ENCODE measurements at places on chromosomes 12 and 14.

- no peak for DNase-seq
Observed at GRCh38 chr12:52667509-52667908, 12.7 kb downstream of the KRT1 start.

DNA sequence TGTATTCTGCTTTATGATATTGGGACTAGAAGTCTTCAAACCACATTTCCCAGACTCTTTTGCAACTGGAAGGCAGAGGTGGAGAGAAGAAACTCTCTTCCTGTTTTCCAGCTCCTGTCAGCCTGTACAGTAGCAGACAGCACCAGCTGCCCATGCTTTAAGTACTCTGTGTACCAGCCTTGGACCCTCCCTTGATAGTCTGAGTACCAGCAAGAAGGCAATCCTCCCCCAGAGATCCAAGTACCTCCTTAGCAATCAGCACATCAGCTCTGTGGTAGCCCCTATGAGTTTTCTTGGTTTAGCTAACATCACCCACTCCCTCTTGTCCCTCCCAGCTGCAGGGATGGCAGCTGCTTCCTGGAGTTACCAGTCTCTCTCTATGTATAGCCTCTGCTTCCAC, 56.3 kb downstream of the STXBP6 start:
- peak; percentile 15 for DNase-seq

- DNase-seq: no peak
Observed at GRCh38 chr12:26666286-26666685, 166.7 kb downstream of the ITPR2 start.

DNA sequence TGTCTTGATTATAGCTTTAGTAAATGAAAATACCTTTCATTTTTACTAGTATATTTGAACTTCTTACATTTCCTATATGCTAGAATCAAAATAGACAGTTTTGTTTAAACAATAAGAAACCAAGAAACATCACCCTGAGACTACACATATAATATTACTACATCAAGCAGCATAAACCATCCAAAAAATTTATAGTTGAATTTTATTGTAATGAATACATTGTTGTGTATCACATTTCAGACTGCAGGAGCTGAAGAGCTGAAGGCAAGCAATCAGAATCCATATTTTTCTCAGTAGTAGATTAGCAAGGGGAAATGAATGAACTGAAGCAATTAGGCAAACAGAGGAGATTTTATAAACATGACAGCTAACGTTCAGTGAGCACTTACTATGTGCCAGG, 379.2 kb downstream of the BTG1 start:
- DNase-seq: no peak

DNA sequence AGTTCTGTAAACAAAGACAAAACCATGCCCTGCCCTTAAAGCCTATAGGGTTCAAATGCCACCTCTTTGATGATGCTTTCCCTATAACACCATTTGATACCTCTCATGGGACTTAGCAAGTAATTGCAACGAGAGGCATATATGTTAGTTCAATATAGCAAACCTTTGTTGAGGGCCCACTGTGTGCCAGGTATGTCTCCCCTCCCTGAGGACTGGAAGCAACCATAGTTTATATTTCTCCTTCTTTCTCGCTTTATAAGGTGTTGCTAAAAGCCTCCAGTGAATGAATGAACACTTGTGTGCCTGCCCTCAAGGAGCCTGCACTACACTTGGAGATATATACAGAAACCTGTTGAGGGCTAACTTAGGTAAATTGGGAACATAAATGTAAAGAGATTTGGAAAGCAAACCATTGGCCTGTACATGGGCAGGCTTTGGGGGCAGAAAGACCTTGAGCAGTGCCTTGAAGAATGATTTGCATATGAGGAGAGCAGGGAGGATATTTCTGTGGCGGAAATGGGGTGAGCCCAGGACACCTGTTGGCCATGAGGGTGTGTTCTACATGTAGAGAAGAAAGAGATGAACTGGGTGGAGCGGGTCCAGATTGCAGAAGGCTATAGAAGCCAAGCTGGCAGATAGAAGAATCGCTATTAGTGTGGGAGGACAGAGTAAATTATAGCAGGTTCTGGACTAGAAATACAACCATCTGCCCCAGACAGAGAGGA, 1.8 kb upstream of the CKAP4 start:
- DNase-seq: no peak

- no peak for DNase-seq
Observed at GRCh38 chr14:30993071-30993470, 32.4 kb upstream of the AP4S1 start.
